Peyer's patch (tissue), 4 donors: ENCODE measurements at places on chromosomes 2 and 18.

- no peak overlapping the region for H3K4me3 ChIP-seq
- DNase-seq: no peak
- no peaks in the 10 kb centered on the region for H3K36me3 ChIP-seq
- no peaks in the 10 kb centered on the region for H3K4me1 ChIP-seq
- no peak overlapping the region for H3K27ac ChIP-seq
Observed at GRCh38 chr18:25743646-25744151, 346.7 kb downstream of the SS18 start.

- no peaks in the 10 kb centered on the region for H3K27me3 ChIP-seq
- no peaks in the 10 kb centered on the region for H3K4me1 ChIP-seq
- no peak overlapping the region for H3K4me3 ChIP-seq
Observed at GRCh38 chr2:233711312-233712008, 1.2 kb upstream of the UGT1A5 start.

DNA sequence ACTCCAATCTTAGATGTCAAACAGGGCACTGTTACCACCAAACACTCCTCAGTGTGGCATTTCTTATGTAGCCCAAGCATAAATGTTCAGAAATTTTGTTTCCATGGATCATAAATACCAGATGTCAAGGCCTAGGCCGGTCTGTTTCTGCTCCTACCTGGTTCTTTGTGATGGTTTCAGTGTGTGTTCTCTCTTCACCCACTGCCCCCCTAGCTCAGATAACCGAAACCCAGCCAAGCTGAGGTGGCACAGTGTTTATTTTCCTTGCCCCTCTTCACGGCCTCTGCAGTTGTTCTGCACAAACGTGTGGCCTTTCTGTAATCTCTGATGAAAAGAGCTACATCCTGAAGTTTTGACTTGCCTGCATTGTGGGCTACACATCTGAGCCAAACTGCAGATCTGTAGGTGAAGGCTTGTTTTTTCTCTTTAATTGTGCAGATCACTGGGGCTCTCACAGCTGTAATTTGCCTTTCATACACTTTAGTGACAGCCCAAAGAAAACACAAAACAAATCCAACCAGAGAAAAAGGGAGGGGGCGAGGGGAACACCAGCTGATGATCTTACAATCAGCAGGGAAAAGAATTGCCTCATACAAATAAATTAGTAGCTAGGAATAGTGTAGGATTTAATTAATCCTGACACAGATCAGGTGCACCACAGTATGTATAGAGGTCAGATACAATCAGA, 99.1 kb downstream of the NRP2 start:
- DNase-seq: no peak
- H3K36me3 ChIP-seq: no peaks in the 10 kb centered on the region
- no peak overlapping the region for H3K4me3 ChIP-seq
- no peak overlapping the region for H3K27ac ChIP-seq

DNA sequence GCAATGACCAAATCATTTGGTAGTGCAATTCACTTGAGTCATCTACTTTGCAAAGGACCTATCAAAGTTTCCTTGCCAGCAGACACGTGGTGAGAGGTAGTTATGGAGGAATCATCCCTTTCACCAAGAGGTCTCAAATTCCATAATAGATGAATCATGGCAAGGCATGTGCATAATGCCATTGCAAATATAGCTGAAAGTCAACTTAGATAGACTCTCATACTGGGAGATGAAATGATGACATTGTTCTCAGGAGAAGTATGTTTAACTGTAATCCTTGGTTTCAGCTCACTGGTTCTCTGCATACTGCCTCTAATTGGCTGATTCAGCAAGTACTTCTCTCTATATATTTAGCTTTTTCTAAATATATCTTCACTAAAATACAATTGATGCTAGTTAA, 57.2 kb downstream of the CALCRL start:
- H3K27me3 ChIP-seq: no peaks in the 10 kb centered on the region
- H3K36me3 ChIP-seq: no peaks in the 10 kb centered on the region
- no peak overlapping the region for H3K27ac ChIP-seq
- H3K4me1 ChIP-seq: no peaks in the 10 kb centered on the region

GRCh38 chr18:10511236-10511635, 14.6 kb upstream of the NAPG start:
- H3K36me3 ChIP-seq: no peaks in the 10 kb centered on the region
- DNase-seq: no peak
- no peaks in the 10 kb centered on the region for H3K27me3 ChIP-seq
- H3K27ac ChIP-seq: no peak overlapping the region
- no peak overlapping the region for H3K4me3 ChIP-seq
- no peaks in the 10 kb centered on the region for H3K4me1 ChIP-seq

DNA sequence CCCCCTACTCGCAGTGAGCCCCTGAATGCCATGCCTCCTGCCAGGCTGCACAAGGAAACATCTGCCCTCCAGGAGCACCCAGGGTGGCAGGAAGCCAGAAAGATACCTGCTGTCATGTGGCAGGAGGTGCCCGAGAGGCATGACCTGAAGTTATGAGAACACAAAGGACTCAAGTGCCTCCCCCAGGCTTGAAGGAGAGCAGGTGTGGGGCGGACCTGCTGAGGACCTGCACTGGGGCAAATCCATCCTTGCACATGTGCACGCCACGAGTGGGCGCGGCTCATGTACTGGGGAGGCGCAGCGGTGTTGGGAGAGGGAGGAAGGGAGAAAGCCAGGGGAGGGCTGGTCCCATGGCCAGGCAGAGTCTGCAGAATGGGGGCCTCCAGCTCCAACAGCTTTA, 26.9 kb downstream of the SDC1 start:
- peak; percentile 89 for DNase-seq
- no peaks in the 10 kb centered on the region for H3K4me1 ChIP-seq
- no peaks in the 10 kb centered on the region for H3K27me3 ChIP-seq
- peaks cover 13% of the 10 kb centered on the region for H3K36me3 ChIP-seq
- peak overlapping the region; percentile 91 for H3K27ac ChIP-seq
